ENCODE measurements at places on chromosomes 11 and 22.
A peak's percentile ranks its signal among the peaks of the same experiment; 100 is the strongest.

GRCh38 chr11:75140269-75141138, 10.4 kb upstream of the SLCO2B1 start:
- DNase-seq, result peak; percentile 67

DNA sequence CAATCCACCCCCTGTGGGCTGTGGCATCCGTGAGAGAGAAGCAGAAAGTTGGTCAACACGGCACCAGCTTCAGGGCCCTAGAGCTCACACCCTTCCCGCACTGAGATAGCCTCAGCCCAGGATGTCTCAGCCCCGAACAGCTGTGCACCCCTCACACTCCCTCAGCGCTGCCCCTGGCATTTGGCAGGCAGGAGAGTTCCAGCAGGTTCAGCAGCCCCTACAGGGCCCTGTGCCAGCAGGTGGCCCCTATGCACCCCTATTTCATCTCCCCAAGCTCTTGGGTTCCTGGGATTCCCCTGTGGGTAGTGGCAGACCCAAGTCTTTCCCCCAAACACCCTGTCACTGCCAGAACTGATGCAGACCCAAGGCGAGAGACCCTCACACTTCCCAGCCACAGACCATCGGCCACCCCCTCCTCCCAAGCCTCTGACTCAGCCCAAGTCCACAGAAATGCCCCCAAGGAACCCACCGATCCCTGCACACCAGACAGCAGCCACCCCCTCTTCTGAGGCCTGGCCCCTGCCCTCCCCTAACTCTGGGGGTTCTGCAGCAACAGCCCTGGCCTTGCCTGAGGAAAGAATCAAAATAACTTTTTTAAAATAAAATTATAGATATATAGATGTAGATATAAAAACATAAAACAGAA, 183.6 kb downstream of the IGLL1 start:
- DNase-seq, result no peak

- no peak for DNase-seq
Observed at GRCh38 chr11:47259232-47259977, 1.6 kb downstream of the NR1H3 start.

DNA sequence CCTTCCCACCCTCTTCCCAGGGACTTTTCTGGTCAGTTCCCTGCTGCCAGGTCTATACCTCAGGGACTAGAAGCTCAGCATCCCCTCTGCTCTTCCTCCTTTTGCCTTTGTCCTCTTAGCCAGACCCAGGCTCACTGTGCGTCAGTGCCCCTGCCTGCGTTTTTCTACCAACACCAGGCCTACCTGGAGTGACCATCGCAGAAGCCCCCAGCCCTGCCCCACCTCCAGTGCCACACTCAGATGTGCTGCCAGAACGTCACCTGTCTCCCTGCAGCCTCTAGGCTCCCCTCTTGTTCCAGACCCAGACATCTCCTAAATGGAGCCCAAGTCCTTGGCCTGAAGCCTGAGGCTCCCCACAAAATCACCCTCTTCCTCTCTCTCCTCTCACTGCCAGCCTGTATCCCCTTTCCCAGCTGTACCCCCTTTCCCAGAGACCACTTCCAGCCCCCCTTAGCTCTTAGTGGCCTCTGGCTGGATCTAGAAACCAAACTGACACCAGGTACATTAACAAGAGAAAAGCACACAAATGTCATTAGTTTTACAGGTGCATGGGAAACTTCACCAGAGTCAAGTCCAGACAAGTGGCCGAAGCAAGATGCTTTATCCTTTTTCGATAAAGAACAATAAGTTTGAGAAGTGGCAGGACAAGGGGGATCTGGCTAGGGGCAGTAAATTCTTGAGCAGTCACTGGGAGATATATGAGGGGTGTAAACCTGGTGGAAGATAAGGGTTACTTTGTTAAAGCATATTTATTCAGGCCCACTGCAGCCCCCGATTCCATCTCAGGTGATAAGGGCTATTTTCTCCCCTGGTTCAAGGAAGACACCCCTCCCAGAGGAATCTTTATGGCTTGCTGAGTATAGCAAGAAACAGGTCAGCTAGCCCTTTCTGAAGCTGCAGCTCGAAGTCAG, 61.5 kb downstream of the BCR start:
- DNase-seq, result no peak

DNA sequence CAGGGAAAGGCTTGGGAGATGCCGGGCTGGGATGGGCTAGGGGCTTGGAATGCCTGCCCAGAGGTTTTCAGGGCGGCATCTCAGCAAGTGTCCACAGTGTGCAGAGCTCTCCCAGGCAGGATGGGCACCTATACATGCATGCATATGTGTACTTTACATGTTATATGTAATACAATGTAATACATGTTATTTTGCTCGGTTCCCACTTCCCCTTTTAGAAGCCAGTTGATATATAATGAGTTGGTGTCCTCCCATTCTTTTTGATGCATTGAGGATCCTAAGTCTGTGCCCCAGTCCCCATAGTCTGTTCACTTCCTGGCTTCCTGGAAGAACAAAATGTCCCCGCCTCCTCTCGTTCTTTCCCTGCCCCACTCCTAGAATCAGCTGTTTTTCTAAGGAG, 20.1 kb upstream of the EIF3D start:
- DNase-seq, result no peak

GRCh38 chr11:79890272-79890671, 449.4 kb upstream of the TENM4 start:
- DNase-seq, result no peak

- DNase-seq, result no peak
Observed at GRCh38 chr11:13292970-13293369, 15.4 kb downstream of the BMAL1 start.

DNA sequence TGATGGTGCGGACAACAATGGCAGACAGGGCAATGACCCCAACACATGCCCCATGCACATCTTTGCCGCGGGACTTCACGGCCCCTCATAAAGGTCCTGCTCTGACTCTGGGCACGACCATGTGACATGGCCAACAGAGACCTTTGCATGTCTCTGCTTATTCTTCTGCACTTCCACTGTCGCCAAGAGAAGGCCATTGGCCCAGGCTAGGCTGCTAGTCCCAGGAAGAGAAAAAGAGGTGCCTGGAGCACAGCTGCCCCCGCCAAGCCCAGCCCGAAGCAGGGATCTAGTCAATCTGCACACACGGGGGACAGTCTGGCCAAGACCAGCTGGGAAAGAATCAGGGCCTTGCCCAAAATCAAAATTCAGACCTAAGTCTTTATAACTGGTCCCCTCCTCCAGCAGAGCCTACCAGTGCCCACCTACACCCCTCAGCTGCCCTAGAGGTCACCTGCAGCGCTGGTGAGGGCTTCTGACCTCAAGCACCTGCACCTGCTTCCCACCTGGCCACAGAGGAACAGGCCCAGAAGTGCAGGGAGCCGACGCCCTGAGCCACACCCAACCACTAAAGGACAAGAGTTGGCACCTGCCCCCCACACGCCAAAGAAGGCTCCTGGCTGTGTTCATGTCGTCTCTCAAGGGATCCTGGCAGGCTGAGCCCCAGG, 8.1 kb downstream of the SULT4A1 start:
- no peak for DNase-seq

DNA sequence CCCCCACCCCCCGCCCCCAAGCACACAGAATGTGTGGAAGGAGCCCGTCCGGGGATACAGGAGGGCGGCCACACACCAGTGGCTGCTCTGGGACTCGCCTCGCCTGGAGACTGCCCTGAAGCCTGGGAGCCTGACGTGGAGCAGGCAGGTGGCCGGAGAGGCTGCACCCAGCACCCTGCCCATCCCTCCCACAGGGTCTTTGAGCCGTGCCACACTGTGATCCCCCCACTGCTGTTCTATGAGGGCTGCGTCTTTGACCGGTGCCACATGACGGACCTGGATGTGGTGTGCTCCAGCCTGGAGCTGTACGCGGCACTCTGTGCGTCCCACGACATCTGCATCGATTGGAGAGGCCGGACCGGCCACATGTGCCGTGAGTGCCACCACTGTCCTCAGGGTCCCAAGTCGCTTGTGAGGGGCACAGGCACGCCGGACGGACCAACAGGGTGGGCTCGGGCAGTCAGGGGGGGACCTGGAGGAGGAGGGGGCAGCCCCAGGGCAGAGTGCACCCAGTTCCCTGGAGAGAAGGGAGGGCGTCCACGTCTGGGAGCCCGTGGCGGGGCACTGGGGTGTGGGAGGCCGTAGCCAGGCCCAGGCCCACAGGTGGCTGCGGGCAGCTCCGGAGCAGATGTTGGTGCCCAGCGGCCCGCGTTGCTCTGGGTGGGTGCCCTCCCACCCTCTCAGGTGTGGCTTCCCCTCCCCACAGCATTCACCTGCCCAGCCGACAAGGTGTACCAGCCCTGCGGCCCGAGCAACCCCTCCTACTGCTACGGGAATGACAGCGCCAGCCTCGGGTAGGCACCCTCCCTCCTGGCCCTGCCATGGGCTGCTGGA, 27.0 kb upstream of the MUC5B start:
- DNase-seq, result no peak

- no peak for DNase-seq
Observed at GRCh38 chr11:19827399-19828135, 114.9 kb downstream of the NAV2 start.

DNA sequence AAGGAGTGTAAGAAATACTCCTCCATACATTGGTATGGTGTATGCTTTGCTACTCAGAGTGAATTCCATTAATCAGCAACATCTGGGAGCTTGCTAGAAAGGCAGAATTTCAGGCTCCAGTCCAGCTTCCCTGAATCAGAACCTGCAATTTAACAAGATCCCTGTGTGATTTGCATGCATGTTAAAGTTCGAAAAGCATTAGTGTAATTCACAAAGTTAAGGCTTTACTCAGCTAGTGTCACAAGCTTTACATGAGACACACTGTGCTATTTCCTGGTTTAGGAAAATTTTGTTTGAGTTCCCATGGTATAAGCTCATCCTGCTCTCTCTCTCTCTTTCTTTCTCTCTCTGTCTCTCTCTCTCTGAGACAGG, 37.0 kb upstream of the HEPHL1 start:
- no peak for DNase-seq

- DNase-seq, result no peak
Observed at GRCh38 chr22:47207387-47207786, 444.9 kb downstream of the TBC1D22A start.

GRCh38 chr11:125995313-125995712, 49.5 kb downstream of the VSIG10L2 start:
- no peak for DNase-seq

DNA sequence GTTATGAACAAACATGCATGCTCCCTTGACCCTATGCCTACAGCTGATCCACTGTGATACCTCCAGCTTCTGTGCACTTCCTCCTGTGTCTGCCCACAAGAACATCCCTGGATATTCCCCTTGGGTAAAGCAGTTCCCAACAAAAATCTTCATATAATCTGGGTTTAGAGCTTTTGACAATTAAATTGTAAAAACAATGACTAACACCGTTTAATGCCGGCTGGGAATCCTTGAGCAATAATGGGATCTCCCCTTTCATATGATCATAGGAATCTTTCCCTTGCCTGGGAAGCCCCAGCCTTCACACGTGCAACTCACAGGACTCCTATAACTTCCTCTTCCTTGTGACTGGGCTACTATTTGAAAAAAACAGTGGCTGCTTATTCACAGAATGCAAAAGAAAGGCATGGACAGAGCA, 6.3 kb upstream of the ZC3H12C start:
- no peak for DNase-seq

DNA sequence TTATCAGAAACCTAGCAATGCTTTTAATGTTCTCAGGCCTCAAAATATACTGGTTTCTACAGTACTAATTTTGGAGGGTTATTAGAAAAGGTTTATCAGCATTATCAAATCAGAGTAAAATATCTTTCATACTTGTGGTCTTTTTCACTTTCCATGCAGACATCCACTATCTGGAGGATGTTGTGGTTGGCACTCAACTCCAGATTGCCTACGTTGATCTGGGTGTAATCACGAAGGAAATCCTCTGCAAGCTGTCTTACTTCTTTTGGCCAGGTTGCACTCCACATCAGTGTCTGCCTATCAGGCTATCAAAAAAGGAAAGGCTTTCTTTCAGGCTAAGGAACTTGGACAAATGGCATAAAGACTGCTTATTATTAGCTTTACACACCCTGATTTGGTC, 11.6 kb downstream of the DDX17 start:
- DNase-seq, result no peak

DNA sequence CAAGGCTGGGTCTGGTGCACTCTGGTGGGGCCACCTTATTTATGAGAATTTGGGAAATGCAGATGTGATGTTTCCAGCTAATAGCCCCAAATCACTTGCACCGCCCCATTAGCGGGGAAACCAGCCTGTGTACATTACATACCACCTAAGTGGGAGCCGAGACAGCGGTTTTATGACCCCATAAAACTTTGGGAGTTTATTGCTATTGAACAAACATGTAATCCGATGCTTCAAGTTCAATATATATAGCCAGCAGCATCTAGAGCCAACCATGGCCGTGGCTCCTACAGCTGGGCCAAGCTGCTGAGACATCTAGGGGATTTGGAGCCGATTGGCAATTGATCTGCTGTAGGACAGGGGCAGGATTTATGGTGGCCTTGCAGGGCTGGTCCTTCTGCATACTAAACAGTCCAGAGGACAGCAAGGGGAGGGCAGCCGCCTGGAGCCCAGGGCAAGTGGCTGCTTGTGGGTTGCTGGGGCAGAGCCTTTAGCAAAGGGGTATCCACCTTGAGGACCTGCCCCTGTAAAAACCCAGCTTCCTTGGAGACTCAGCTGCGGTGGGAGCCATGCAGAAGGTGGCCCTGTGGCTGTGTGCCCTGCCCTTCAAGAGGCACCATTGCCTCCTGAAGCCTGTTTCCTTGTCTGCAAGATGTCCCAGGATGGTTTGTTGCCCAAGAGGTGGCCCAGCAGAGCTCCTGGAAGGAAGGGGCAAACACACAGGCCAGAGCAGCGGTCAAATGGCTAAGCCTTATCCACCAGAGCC, 47.9 kb upstream of the CCDC188 start:
- DNase-seq, result no peak

- no peak for DNase-seq
Observed at GRCh38 chr11:64765851-64766665, 6.3 kb upstream of the PYGM start.

GRCh38 chr11:86463955-86464354, 89.3 kb downstream of the CCDC81 start:
- DNase-seq, result no peak

- no peak for DNase-seq
Observed at GRCh38 chr22:30887861-30888260, 80.7 kb downstream of the MORC2 start.

- DNase-seq, result peak; percentile 45
Observed at GRCh38 chr11:61797263-61797944, 4.7 kb downstream of the FEN1 start.

GRCh38 chr11:105948918-105949590, 73.0 kb downstream of the MSANTD4 start:
- no peak for DNase-seq

DNA sequence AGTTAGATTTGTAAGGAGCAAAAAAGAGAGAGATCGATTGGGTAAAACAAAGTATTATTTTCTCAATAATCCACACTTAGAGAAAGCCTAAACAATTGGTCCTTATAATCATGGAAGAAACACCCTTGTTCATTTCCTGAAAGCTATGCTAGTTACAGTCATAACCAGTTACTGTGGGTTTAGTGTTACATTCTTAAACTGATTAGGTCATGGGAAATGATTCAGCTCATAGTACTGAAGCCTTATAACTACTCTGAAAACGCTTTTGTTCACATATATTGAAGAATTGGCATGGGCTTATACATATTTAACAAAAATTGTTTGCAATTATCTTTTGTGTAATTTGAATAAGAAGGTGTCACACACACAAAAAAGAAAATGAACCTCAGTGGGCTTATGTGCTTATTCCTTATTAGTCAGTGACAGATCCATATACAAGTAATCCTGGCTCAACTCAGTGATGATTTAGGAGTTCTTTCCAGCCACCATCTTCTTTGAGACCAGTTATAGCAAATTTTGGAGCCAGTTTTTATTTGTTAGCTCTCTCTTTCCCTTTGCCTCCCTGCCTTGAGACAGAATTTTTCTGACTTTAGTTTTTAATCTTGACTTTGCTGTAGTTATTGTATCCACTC, 198.5 kb upstream of the CTSC start:
- DNase-seq, result no peak

GRCh38 chr11:104159356-104159755, 4.6 kb downstream of the PDGFD start:
- DNase-seq, result no peak

Data from activated T-helper 1 cell treated with Interleukin-2 at 50 U/mL for 16 hours (primary cell).